GM04503 (cell line): ENCODE measurements at places on chromosomes 4 and X.

DNA sequence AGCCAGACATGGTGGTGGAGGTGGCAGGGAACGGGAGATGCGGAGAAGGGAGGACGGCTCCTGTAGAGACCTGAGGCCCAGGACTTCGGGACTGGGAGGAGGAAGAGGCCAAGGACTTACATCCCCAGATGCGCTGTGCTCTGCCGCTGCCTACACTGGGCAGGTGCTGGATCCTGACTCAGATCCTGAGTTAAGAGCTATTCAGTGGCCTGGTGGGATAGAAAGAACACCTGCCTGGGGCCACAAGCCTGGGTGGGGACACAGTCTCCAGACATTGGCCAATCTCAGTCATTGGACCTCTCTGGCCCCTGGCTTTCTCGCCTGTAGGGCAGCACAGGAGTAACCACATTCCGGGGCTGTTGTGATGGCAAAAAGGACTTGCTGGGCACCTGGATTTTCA, 10.9 kb upstream of the MSX1 start:
- no peak for DNase-seq

DNA sequence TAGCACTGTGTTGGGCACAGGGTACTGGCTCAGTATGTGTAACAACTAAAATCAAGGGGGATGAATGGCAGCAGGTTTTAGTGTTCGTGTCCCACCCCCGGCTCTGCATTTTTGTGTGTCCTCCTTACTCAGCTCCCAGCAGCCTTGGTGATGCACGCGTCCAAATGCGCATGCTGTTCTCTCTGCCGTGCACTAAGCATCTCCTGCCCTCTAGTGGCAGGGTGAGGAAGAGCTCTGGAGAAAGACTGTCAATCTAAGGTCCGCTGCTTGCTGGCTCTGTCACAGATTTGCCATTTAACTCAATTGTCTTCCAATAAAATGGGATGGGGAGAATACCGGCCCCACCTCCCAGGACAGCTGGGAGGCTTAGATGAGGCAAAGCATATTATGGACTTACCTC, 61.4 kb downstream of the WFS1 start:
- DNase-seq = no peak

- no peak for DNase-seq
These were observed 1742.8 kb downstream of the PCDH7 start for GRCh38 chr4:32462944-32463343.

DNA sequence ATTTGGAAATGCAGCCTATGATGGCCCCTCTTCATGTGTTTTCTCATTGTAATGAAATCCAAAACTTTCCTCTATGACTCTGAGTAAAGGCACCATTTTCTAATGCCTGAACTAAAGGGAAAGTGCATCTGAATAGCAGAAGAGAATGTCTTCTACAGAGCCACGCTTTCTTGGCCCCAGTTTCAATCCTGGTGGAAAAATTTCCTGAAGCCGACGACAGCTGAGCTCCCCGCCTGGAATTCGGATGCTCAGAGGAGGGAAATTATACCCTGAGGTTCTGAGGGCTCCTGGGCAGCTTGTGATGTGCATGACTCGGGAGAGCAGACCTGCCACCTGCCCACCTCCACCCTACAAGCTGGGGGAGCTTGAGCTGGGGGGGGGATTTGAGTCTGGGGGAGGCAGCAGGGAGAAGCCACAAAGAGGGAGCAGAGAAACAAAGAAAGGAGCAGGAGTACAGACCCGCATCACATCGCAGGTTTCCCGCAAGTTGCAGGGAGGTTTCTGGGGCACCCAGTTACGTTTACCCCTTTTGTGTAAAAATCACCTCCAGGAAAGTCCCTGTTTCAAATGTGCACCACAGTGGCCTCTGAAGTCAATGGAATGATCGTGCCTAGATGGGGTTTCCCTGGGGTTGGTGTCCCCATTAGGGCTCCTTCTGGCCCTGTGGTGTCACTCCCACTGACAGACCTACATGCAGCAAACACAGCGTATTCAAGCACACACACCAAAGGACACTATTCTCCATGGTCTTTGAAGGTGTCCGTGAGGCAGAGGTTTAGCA, 145.6 kb upstream of the RBPJ start:
- DNase-seq = no peak

GRCh38 chr4:182286035-182286434, 42.8 kb downstream of the TENM3 start:
- DNase-seq = no peak

GRCh38 chr4:18314731-18315130, 293.2 kb upstream of the LCORL start:
- no peak for DNase-seq

DNA sequence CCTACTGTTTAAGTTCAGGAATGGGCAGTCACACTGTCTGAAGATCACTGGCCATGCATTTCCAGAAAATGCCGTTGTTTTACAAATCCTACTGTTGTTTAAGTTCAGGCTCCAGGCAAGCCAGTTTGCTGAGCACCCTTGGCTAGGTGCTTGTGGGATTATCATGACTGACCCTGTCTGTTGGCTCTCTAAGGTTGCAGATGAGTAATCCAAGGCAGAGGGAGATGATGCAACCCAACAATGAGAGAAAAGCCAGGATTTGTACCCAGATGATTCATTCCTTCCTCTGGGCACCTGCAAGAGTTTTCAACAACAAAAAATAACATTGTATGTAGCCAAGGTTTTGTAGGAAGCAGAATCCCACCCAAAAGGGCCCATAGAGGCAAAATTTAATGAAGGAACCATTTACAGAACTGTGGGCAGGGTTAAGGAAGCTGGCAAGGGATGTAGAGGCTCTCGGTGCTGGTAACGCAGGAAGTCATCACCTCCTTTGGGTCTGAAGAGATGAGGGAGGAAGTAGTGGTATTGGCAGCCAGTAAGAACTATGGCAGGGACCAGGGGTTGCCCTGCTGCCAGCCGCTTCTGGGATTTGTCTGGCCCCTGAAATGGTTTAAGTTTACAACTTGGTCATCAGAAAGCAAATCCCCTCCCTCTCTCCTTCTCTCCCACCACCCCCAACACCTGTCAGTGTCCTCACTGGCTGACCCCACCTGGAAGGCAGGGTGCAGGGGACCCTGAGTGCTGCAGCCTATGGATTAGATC, 54.8 kb downstream of the MSX1 start:
- DNase-seq = peak; percentile 15

DNA sequence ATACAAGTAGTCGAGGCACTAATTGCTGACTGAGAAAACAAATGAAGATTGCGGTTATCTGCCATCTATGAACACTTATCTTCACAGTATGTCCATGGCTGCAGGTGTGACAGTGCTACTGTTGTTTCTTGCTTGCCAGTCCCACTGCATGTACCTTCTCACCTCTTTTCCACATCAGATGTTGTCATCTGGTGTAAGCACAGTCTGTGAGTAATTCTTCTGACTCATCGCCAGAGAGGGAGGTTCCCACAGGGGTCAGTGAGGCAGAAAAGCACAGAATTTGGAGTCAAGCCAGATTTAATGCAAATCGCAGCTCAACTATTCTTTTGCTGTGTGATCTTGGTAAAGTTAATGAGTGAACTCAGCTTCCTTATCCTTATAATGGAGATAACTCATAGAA, 144.4 kb downstream of the GLRA2 start:
- DNase-seq = peak; percentile 29

DNA sequence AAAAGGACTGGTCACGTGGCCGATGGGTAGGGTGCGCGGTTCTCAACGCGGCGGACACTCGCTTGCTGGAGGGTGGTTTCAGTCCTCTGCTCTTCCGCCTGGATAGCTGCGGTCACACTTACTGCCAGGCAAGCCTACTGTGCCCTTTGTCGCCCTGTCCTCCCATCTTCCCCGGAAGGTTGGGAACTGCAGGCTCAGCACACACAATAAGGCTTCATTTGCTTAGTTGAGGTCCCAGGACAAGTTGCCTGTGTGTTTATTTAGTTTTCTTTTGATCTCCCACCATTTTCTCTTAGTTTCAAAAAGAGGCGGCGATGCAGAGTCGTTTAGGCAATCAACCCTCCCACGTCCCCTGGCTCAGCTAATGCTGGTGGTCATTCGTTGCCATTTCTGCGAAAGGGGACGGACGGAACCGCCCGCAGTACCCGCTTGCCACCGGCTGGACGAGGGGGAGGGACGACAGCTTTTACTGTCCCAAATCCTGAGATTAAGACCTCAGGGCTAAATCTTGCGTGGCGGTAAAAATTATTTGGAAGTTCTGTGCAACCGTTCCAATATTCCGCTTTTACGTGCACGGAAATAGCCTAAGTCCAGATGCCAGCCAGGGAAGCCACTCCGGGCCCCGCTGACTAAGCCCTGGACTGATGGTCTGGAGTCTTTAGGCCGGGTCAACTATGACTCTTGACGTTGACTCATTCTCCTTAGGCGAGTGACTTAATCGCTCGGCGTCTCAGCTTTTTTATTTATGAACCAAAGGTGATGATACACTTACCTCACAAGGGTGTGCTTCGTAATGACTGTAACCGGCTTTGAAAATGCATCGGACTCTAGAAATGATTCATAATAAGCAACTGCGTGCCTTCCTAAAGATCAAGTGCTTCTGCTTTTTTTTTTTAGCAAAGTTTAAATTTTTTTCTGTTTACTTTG, 671 bp upstream of the EIF4E start:
- DNase-seq = peak; percentile 90

GRCh38 chr4:177403746-177404145, 38.5 kb downstream of the AGA start:
- DNase-seq = no peak

GRCh38 chrX:48523682-48524081, 2.1 kb downstream of the EBP start:
- no peak for DNase-seq

DNA sequence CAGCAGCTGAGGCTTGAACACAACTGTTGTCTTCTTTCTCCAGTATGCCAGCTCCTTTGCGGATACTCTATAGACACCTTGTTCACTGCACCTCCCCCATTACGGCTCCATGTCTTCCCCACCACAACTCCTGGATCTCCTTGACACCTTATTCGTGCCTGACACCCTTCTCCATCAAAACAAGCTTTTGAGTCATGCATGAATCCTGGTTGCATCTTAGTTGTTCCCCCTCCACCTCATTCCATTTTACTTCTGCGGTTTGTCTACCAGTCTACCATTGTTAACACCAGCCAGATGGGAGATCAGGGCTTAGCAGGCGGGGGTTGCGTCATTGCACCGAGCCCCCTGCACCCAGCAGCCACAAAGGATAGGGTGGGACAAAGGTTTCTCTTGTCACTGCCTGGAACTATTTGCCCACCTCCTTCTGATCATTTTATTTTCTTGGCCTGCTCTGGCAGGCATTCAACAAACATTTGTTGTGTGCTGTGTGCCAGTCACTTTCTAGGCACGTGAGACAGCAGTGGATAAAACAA, 2.0 kb upstream of the CDK16 start:
- no peak for DNase-seq

DNA sequence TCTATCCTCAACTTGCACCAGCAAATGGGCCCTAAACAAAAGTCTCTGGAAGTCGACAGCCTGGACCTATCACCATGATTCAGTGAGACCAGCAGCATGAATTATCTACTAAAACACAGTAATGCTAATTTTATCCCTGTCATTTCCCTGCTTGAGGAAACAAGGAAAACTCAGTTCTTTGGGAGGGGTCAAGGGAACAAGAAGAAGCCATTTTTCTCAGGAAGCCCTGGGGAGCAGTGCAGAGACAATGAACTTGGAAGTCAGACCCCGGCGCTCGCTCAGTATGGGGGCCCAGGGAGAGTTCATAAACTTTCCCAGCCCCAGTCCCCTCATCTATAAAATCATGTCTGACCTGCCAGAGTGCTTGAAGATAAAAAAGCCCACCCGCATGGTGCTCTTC, 50.4 kb downstream of the DCTD start:
- no peak for DNase-seq

DNA sequence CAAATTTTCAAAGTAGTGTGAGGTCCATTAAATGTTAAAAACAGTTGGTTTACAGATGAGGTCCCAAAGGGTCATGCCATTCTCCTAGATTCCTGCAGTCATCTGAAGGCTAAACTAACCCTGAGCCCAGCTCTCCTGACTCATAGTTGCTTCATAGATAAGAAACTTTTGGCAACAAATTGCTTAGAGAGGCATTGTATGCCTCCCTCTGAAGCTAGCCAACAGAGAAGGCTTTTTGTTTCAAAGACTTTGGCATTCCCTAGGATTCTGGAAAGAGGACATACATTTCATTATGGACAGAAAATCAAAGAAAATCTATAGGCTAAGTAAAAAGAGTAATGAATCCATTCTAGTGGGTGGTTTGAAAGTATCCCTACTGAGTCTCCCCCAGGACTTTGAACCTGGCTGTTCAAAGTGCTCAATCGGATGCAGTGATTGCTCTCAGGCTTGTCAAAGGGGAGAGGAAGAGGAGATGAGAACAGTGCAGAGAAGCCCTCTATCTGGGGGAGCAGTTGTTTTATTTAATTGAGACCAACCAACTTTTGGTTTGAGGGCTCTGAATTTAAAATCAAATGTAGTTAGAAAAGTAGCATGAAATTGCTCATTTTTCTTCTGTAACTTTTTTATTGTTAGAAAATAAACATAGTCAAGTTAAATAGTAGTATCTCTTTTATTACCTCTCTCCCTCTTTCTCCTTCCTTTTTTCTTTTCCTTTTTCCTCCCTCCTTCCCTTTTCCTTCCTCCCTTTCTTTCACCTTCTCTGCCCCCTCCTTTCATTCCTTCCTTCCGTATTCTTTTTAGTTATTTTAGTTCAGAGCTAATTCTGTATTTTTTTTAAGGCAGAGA, 72.3 kb upstream of the ZNF518B start:
- no peak for DNase-seq

GRCh38 chr4:575281-576141, 584 bp downstream of the TMEM271 start:
- no peak for DNase-seq

- DNase-seq = no peak
These were observed 234.6 kb downstream of the SLC7A11 start for GRCh38 chr4:138007572-138007971.

GRCh38 chr4:39658756-39659155, 20.1 kb upstream of the SMIM14 start:
- DNase-seq = no peak

- DNase-seq = no peak
These were observed 127.4 kb downstream of the HMX1 start for GRCh38 chr4:8744083-8744805.

GRCh38 chr4:107391630-107392028, 328.4 kb downstream of the PAPSS1 start:
- DNase-seq = peak; percentile 27

GRCh38 chr4:174983128-174983750, 65.1 kb downstream of the ADAM29 start:
- DNase-seq = no peak

- DNase-seq = no peak
These were observed 23.7 kb upstream of the NEIL3 start for GRCh38 chr4:177285953-177286352.

- DNase-seq = peak; percentile 16
These were observed 323.2 kb upstream of the INTU start for GRCh38 chr4:127309369-127310102.

DNA sequence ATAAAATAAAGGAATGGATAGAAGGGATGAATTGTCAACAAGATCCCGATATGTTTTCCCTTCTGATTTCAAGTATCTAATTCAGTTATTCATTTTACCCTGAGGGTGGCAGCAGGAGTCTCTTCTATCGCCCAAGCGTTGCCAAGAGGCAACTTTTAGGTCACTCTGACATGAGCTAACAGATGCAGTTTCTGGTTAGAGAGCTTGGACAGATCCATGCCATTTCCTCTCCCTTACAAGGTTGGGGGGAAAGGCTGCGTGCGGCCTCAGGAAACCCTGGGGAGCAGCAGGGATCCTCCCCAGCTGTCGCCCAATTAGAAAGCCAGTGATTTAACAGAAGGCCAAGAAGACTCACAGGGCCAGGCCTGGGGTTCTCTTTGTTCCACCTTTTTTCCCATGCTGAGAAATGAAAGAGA, 35.3 kb upstream of the WAS start:
- peak; percentile 10 for DNase-seq
